ENCODE measurements at places on chromosomes 12 and 14.
A peak's percentile ranks its signal among the peaks of the same experiment; 100 is the strongest.

GRCh38 chr14:94880876-94881275, 111.0 kb upstream of the GSC start:
- no peak for DNase-seq

- DNase-seq = no peak
These were observed 15.2 kb upstream of the GALNT9 start for GRCh38 chr12:132344601-132345000.

- DNase-seq = peak; percentile 80
These were observed 80.4 kb upstream of the KCNA1 start for GRCh38 chr12:4829161-4829792.

- no peak for DNase-seq
These were observed 32.2 kb upstream of the ANKRD9 start for GRCh38 chr14:102541771-102542170.

DNA sequence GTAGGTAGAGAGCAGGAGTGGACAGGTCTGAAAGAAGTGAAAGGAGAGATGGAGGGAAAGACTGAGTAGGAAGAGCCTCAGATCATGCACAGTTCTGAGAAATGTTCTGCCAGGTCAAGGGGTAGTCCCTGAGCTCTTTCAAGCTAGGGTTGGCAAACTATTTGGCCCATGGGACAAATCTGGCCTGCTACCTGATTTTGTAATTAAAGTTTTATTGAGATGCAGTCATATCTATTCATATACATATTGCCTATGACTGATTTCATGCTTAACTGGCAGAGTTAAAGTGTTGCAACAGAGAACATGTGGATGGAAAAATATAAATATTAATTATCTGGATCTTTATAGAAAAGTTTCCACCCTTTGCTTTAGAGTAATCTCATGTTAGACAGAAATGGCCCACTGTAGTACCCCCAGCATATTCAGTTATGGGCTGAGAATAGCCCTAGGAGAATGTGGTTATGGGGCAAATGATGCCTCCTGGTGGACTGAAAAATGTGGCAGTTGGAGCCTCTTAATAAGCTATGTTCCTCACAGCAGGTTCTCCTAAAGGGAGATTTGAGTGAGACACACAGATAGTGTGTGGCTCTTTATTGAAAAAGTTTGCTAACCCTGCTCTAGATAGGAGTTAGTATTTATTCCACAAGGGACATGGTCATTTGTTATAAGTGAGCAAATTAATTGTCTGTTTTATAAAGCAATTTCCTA, 476.9 kb downstream of the LRIG3 start:
- DNase-seq = peak; percentile 9

DNA sequence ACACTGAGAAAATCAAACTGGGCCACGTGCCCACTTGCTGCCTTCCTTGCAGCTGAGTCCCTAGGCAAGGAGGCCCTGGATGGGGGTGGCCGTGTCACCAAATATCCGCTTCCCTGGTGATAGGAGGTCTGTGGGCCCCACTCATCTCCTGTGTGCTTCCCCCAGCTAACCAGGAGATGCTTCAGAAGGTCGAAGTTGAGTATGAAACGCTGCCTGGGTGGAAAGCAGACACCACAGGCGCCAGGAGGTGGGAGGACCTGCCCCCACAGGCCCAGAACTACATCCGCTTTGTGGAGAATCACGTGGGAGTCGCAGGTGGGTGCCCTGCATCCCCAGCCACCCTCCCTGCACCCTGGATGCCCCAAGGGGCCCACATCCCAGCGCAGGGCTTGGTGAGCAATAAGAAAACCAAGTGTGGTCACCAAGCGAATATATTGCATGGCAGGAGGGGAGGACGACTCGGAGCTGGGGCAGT, 6.8 kb upstream of the SIVA1 start:
- DNase-seq = no peak

GRCh38 chr14:50062438-50063085, 53.8 kb downstream of the VCPKMT start:
- DNase-seq = no peak

GRCh38 chr12:13094367-13094766, 9.1 kb downstream of the GSG1 start:
- peak; percentile 48 for DNase-seq

DNA sequence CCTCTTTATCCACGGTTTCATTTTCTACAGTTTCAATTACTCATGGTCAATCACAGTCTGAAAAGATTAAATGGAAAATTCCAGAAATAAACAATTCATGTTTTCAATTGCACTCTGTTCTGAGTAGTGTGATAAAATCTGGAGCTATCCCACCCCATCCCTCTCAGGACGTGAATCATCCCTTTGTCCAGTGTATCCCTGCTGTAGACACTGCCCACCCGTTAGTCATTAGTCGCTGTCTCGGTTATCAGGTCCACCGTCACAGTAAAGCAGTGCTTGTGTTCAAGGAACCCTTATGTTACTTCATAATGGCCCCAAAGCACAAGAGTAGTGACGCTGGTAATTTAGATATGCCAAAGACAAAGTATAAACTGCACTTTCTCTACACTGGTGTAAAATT, 141.0 kb upstream of the LMNTD1 start:
- DNase-seq = no peak

DNA sequence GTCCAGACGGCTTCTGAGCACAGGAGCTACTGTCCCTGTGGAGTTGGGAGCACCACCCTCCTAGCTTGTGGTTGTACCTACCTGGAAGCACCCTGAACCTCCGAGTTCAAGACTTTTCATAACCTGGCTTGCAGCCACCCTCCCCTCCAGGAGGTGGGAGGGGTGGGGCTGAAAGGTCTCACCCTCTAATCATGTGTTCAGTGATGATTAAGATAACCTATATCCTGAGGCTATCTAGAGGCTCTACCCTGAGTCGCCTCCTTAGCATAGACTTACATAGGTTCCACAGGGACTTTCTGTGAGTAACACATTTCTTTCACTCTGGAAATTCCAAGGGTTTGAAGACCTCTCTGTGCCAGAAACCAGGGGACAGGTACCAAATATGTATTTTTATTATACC, 146.5 kb downstream of the CFAP54 start:
- DNase-seq = no peak

Measured in GM13977 (cell line).